Karpas-422 (cell line): ENCODE measurements at places on chromosomes 1 and 21.

DNA sequence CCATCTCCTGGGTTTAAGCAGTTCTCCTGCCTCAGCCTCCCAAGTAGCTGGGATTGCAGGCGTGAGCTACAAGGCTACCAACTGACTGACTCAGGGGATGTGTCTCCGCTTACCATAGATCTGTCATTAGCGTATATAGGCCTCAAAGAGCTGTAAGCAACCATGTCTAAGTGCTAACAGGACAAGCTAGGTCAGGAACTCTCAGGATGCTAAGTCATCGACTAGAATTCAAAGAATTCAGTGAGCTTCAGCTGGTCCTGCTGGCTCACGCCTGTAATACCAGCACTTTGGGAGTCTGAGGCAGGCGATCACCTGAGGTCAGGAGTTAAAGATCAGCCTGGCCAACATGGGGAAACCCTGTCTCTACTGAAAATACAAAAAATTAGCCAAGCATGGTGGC, 29.5 kb downstream of the CAPN2 start:
- DNase-seq = no peak

DNA sequence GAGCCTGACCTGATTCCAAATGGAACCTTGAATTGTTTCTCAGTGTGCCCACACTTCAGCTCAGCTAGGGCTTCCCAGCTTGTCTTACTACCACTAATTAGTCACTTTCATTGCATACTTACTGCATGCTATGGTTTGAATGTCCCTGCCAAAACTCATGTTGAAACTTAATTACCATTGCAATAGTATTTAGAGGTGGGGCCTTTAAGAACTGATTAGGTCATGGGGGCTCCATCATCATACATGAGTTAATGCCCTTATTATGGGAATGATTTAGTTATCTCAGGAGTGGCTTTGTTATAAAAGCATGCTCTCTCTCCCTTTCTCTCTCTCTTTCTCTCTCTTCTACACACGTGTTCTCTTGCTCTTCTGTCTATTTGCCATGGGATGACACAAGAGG, 68.3 kb downstream of the NENF start:
- no peak for DNase-seq

GRCh38 chr21:29218749-29219148, 80.0 kb upstream of the BACH1 start:
- DNase-seq = no peak

GRCh38 chr1:165073185-165074007, 283.1 kb downstream of the LMX1A start:
- peak; percentile 76 for DNase-seq

GRCh38 chr1:29586215-29586614, 349.9 kb downstream of the PTPRU start:
- DNase-seq = no peak

DNA sequence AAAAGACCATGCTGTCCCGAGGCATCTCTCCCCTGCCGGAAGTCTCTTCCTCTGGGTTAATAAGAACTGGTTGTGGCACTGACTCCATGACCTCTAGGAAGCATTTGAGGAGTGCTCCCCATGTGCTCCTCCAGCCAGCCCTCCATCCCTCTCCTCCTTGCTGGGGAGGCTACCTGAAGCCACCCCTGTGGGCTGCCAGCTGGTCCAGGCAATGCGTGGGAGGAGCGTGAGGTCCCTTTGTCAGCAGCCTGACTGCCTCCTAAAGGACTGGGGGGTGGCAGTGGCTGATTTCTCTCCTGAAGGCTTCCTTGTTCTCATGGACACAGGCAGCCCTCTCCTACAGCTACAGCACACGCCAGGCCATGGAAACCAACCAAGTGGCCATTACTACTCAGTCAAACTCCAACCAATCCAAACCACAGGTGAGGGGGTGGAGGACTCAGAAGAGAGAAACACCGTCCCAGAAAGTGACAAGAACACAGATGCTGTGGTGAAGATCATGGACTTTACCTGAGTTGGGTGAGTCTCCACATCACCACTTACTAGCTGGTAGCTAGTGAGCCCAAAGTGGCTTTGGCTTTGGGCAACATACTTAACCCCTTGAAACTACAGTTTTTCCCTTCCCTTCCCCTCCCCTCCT, 35.2 kb downstream of the NENF start:
- peak; percentile 61 for DNase-seq

- DNase-seq = no peak
These were observed 203.5 kb downstream of the CAMTA1 start for GRCh38 chr1:6988796-6989195.

DNA sequence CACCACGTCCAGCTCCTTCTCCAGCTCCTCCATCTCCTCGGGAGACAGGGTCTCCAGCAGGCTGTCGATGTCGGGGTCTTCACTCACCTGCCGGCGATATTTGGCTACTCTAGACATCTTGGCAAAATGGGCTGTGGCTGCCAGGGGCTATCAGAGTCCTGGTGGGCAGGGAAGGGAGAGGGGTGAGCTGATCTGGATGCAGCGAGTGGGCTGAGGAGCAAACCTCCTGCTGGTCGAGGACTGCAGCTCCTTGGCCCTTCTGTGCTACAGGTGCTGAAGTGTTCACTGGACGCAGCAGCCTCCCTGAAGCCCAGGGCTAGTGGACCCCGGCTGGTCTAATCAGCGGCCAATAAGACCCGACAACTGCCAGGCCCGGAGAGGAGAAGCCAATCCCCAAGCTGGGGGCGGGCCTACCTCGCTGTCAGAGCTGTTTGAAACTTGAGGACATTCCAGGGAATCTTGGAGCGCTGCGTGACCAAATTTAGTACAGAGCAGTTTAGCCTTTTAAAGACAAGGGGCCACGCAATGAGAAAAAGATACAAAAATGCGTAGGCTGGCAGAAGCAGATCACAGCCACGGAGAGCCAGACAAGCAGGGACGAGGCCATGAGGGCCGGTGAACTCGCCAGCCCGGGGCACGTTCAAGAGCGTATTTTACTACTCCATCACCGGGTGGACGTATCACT, at the start of gene LMOD1:
Gene LMOD1, minus strand, starts transcription at position 325 of the 685 bp plus-strand sequence. Its CDS starts 208 bp downstream, at position 117.
- no peak for DNase-seq

DNA sequence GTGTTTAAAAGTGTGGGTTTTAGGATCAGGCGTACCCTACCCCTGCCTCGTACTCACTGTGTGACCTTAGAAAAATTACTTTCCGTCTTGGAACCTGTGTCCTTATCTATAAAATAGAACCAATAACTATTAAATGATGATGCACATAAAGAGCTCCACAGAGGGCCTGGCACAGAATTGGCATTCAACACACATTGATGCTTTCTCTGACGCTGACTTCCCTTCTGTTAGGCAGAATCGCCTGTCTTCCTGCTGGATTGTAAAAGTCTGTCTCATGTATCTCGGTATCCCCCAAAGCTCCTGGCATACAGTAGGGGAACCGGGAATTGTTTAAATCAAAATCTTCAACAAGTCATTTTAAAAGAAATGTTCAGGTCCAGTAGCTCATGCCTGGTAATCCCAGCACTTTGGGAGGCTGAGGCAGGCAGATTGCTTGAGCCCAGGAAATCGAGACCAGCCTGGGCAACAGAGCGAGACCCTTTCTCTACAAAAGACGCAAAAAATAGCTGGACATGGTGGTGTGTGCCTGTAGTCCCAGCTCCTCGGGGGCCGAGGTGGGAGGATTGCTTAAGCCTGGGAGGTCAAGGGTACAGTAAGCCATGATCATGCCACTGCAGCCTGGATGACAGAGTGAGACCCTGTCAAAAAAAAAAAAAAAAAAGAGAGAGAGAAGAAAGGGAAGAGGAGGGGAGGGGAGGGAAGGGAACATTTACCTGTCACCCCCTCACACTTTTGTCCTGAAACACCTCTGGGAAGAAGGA, 41.3 kb upstream of the FHAD1 start:
- DNase-seq = no peak

- peak; percentile 66 for DNase-seq
These were observed 611 bp upstream of the PIK3C2B start for GRCh38 chr1:204495078-204495753.

DNA sequence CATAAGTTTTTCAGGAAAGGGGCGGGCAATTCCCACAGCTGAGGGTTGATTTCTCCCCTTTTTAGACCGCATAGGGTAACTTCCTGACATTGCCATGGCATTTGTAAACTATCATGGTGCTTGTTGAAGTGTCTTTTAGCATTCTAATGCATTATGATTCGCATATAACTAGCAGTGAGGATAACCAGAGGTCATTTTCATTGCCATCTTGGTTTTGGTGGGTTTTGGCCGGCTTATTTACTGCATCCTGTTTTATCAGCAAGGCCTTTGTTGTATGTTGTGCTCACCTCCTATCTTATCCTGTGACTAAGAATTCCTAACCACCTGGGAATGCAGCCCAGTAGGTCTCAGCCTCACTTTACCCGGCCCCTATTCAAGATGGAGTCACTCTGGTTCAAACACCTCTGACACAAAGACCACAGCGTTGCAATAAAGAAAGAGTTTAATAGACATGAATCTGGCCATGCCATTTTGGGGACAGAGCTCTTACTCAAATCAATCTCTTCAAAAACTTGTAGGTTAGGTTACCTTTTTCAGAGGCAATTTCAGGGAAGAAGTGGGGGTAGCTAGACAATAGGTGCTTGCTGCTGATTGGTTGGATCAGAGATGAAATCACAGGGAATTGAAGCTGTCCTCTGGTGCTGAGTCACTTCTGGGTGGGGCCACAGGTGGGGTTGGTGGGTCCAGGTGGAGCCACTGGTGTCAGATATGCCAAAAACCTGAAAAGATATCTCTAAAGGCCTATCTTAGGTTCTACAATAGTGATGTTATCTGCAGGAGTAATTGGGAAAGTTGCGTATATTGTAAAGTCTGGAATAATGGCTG, 23.3 kb downstream of the TBX19 start:
- no peak for DNase-seq
